CD4-positive, alpha-beta T cell treated with Interleukin-15 for 4 hours (primary cell): ENCODE measurements at places on chromosomes 4 and X.

GRCh38 chrX:68139791-68140190, 293.5 kb downstream of the OPHN1 start:
- DNase-seq: no peak

DNA sequence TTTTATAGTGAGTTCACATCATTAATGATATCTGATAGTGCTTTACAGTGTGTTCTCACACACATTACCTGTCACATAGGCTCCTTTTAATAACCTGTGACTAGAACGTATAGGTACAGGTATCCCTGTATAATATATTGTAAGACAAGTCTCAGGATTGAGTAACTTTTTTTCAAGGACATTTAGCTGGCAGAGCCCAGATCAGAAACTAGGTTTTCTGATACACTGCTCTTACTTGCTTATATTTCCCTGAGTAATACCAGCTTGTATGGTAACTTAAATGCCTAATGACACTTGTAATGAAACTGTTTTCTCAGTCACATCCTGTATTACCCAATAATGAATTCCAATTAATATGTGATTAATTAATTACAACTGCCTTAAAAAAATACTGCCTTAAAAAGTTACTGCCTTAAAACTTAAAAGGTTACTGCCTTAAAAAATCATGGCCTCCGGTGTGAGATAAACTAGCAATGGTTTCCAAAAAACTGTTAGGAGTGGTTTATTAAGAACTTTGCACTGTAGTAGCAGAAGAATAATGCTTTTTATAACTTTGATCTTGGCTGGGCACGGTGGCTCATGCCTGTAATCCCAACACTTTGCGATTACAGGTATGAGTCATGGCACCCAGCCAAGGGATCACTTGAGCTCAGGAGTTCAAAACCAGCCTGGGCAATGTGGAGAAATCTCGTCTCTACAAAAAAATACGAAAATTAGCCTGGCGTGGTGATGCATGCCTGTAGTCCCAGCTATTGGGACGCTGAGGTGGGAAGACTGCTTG, 11.9 kb downstream of the COPS4 start:
- DNase-seq: no peak

- peak; percentile 16 for DNase-seq
Observed at GRCh38 chr4:152643153-152644035, 36.4 kb downstream of the TMEM154 start.

DNA sequence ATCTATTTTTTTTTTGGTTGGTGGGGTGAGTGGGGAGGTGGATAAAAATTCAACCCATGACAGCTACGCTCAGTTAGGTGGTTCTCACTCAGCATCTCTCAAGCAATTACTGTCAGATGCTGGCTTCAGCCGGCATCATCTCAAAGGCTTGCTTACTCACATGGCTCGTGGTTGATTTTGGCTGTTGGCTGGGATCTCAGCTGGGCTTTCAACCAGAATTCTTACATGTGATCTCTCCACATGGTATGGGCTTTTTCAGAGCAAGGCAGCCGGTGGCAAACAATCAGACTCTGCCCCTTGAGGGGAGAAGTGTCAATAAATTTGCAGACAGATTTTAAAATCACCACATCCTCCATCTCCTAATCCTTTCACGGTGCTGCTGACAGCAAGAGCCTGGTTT, 47.2 kb downstream of the SLC34A2 start:
- DNase-seq: no peak

DNA sequence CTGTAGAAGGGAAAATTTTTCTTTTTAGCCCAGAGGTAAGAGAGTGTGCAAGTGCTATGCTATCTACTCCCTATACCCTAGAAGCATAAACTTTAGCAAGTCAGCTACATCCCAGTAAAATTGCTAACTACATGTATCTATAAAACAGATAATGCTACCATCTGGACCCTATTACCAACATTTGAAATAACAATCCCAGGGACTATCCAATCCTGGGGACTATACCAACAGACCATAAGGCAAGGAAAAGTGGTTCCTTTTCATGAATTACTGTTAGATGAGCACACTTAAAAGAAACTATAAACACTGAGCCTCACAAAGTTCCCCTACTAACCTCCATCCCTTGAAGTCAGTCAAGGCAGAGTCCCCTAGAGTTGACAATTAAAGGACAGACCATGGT, 213.6 kb upstream of the VEGFC start:
- DNase-seq: no peak

- DNase-seq: no peak
Observed at GRCh38 chr4:57104706-57105560, 5.3 kb downstream of the IGFBP7 start.

DNA sequence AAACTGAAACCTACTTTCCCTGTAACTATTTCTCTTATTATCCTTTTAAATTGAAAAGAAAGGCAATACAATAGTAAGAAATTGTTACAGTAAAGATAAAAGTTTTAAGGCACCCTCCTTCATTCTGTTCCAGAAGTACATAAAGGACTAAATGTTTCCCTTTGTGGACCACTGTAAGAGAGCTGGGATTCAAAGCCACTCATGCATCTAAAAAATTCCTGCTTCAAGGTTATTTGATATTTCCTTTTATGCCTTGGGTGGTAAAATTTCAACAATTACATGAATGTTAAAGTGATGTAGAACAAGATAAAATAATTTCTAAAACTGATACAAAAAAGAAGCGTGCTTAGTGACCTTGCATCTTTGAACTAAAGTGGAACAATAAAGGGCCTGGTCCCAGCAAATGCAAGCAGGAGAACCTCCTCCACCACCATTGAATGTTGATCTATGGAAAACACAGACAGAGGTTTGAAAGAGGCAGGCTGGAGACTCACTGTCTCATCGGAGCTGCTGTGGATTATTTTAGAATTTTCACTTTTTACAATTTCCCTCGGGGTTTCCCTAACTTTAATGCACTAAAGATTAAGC, 42.3 kb upstream of the PRSS12 start:
- DNase-seq: no peak

- DNase-seq: no peak
Observed at GRCh38 chr4:1053080-1053661, 41.7 kb downstream of the FGFRL1 start.

- no peak for DNase-seq
Observed at GRCh38 chr4:171561419-171561818, 251.8 kb upstream of the GALNTL6 start.

- DNase-seq: peak; percentile 25
Observed at GRCh38 chr4:185210102-185210981, 944 bp downstream of the SNX25 start.

DNA sequence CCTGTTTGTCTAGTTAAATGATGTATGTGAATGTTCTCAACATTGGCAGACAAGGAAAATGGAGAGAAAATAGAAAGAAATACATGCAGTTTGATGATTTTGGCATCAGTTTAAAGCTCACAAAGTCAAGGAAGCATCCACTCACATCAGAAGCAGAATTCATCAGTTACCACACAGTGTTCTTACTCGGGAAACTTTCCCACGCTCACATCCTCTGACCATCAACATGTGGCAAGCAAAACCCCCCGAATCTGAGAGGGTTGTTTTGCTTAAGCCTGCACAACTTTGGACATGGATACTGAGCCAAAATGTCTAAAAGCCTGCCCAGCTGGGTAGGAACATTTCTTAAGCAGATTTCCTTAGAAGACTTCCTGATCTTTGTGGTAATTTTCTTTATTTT, 407.6 kb downstream of the ANKRD50 start:
- DNase-seq: no peak

DNA sequence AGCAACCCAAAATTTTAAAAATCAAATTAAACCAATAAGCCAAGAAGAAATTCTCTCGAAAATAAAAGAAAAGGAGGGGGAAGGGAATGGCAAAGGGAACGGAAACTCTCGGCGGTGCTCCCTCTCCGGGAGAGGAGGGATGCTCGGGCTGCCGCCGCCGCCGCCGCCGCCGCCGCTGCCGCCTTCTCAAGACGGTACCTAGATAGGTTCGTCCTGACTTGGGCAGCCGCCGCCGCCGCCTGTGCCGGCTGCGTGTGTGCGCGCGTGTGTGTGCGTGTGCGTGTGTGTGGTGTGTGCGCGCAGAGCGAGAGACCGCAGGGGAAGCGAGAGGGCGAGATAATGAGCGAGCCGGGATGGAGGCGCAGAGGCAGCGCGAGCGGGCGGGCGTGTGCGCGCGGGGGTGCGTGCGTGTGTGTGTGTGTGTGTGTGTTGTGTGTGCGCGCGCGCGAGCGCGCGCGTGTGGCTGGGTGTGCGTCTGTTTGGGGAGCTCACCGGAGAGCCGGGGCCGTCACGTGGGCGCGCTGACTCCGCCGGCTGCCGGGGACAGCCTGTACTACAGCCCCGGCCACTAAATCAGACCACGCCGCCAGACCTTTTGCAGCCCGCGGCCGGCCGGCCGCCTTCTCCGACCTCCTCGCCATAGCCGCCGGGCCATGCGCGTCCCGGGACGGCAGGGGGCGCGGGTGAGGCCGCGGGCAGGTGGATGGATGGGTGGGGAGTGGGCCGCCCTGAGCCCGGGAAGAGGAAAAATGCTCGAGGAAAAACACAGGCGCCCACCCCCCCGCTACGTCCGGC, 111.6 kb downstream of the DHX15 start:
- peak; percentile 56 for DNase-seq

GRCh38 chr4:10160281-10160856, 43.8 kb upstream of the WDR1 start:
- peak; percentile 13 for DNase-seq

GRCh38 chr4:176794651-176795050, 1.9 kb upstream of the VEGFC start:
- no peak for DNase-seq

DNA sequence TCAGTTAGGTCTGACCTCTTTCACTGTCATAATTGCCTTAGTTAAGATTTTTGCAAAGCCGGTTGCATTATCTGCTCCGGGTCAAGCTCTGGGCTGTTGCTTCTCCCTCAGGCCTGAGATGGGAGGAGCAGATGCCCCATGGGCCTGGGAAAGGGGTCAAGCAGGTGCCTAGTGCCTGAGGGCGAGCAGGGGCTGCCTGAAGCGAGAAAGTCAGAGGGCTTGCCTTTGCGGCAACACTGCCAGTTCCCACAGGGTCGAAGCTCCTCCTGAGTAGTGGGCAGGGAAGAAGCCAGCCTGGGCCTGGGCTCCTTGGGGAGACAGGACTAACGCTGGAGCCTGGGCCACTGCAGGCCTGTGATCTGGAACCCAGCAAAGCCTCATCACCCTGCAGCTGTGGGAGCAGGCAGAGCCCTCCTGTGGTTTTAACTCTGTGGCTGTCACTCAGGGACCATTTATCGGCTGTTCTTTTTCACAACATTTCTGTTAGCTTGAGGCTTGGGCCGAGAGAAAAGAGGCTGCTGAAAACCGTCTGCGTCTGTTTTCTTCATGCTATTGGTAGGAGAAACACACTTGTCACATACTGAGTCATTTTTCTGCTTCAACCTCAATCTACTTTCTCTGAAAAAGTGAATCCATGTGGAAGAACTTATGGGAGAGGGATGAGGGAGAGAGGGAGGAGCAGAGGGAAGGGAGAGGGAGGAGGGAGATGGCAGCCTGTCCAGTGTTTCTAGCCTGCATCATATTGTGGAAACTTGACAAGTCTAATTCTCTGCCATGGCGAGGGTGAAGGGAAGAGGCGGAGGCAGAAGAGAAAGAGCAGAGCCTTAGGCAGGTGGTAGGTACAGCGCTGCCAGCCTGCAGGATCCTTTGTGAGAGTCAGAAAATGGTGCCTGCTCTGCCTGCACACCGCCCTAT, 68.4 kb downstream of the RHOH start:
- peak; percentile 64 for DNase-seq

- peak; percentile 64 for DNase-seq
Observed at GRCh38 chrX:65581661-65582339, 47.2 kb upstream of the LAS1L start.
